Pancreas (tissue), 10 donors: ENCODE measurements at places on chromosomes 12 and 14. TPM values are rescaled to one million over a fixed set of nuclear protein-coding genes. Genes with fewer than 3 reads are reported as not detected.

DNA sequence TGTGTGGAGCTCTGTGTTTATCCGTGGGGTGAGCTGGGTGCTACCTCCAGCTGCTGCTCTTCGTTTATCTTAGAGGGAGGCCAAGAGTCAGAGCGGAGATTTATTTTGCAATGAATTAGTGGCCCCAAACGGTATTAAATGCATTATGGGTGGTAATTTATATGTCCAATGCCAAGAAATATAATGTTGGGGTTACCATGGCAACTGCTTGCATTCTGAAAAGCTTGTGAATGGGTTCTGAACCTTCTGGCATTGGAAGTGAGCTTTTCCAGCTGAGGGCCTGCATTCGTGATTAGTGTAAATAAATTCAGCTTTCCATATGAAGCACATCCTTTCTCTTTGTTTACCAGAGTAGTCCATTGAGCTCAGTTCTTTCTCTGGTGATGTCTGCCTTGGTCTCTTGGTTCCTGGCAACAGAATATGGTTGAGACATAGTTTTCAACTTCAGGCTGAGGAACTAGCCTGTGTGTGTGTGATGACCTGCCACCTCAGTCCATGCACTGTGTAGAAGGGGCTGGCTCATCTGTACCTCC, 51.8 kb downstream of the TRAF3 start:
- no peaks in the 10 kb centered on the region for H3K4me1 ChIP-seq
- DNase-seq, result no peak
- H3K27me3 ChIP-seq, result no peaks in the 10 kb centered on the region
- H3K4me3 ChIP-seq, result no peak overlapping the region
- H3K36me3 ChIP-seq, result no peaks in the 10 kb centered on the region
- no peak overlapping the region for H3K27ac ChIP-seq

Gene GPR84
- total RNA-seq, result not detected

GRCh38 chr12:27555925-27556778, 32.1 kb downstream of the PPFIBP1 start:
- H3K4me1 ChIP-seq, result no peaks in the 10 kb centered on the region
- peak overlapping the region; percentile 36 for H3K27ac ChIP-seq
- no peak for DNase-seq
- H3K4me3 ChIP-seq, result no peak overlapping the region
- H3K36me3 ChIP-seq, result no peaks in the 10 kb centered on the region
- H3K27me3 ChIP-seq, result no peaks in the 10 kb centered on the region

GRCh38 chr12:65984227-65984479, 146.4 kb downstream of the LLPH start:
- no peak overlapping the region for H3K4me3 ChIP-seq
- no peaks in the 10 kb centered on the region for H3K4me1 ChIP-seq
- no peak overlapping the region for H3K27ac ChIP-seq
- no peaks in the 10 kb centered on the region for H3K27me3 ChIP-seq

DNA sequence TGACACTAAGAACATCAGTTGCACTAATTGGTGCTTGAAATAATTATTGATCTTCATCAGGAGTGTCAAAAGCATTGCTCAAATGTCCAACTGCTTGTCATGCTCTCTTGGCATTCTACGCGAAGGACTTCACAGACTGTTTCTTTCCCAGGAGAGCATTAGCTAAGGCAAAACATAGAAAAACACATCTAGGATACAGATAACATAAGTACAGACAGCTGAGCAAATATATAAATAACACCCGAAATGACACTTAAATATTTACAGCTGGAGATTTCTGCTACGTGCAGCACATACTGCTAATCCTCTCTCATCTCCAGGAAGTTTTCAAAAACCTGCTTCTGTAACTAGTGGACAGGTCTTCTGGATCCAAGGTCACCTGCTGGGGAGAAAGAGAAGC, 120.0 kb upstream of the PRMT8 start:
- H3K36me3 ChIP-seq, result no peaks in the 10 kb centered on the region
- H3K4me1 ChIP-seq, result peaks cover 13% of the 10 kb centered on the region
- DNase-seq, result no peak
- no peaks in the 10 kb centered on the region for H3K27me3 ChIP-seq
- H3K4me3 ChIP-seq, result no peak overlapping the region
